A549 treated with DMSO at 1 μM for 4 hours (cell line): ENCODE measurements at places on chromosomes 6 and 20. TPM values are rescaled to one million over a fixed set of nuclear protein-coding genes. Genes with fewer than 3 reads are reported as not detected.

The CAGE1 gene
- total RNA-seq, result 0.03 to 0.11 TPM in 2 of 5 replicates, not detected in the others

The MPC1 gene
- 3.7 to 5.1 TPM (median 3.9 TPM) in 5 replicates for total RNA-seq

The LBP gene
- 0.79 to 1.5 TPM (median 1.3 TPM) in 5 replicates for total RNA-seq

The ADNP gene
- 43.8 to 50.5 TPM (median 45.7 TPM) in 5 replicates for total RNA-seq

The ASF1A gene
- 9.6 to 12.6 TPM (median 10.8 TPM) in 5 replicates for total RNA-seq

The RAB44 gene
- total RNA-seq, result 0.02 to 0.05 TPM (median 0.03 TPM) in 3 of 5 replicates, not detected in the others

The IL22RA2 gene
- total RNA-seq, result not detected in 5 replicates

The IL17A gene
- total RNA-seq, result not detected in 5 replicates

The FERMT1 gene
- 18.0 to 23.1 TPM (median 18.5 TPM) in 5 replicates for total RNA-seq

The OR2B2 gene
- not detected in 5 replicates for total RNA-seq

The MDFI gene
- total RNA-seq, result 0.61 to 1.0 TPM (median 0.82 TPM) in 5 replicates

The HUS1B gene
- 0.09 to 0.41 TPM (median 0.25 TPM) in 4 of 5 replicates, not detected in the other for total RNA-seq

The CENPW gene
- total RNA-seq, result 32.5 to 43.6 TPM (median 41.4 TPM) in 5 replicates

The PTK7 gene
- 4.3 to 5.8 TPM (median 4.9 TPM) in 5 replicates for total RNA-seq

The PPIL6 gene
- total RNA-seq, result 2.2 to 3.3 TPM (median 2.7 TPM) in 5 replicates

The VSTM2L gene
- total RNA-seq, result 6.2 to 7.2 TPM (median 7.1 TPM) in 5 replicates

The HLA-DRB1 gene
- total RNA-seq, result not detected in 5 replicates

The GSTA3 gene
- total RNA-seq, result not detected in 5 replicates

The EPPIN gene
- not detected in 5 replicates for total RNA-seq

The SAPCD1 gene
- 3.0 to 5.0 TPM (median 3.3 TPM) in 5 replicates for total RNA-seq

The C6orf15 gene
- not detected in 5 replicates for total RNA-seq

The PDE10A gene
- 32.3 to 38.5 TPM (median 35.3 TPM) in 5 replicates for total RNA-seq

The OGFRL1 gene
- total RNA-seq, result 5.2 to 9.9 TPM (median 8.0 TPM) in 5 replicates
